Stimulated activated CD4-positive, alpha-beta T cell treated with anti-CD3 and anti-CD28 coated beads, TNF-alpha, amount 100 ng/mL, for 1 hour (primary cell): ENCODE measurements at places on chromosomes 1 and 21.

- no peak for DNase-seq
Measured at GRCh38 chr1:169312084-169312954, 55.3 kb downstream of the NME7 start.

- DNase-seq = no peak
Measured at GRCh38 chr1:33844166-33844565, 19.7 kb upstream of the HMGB4 start.

DNA sequence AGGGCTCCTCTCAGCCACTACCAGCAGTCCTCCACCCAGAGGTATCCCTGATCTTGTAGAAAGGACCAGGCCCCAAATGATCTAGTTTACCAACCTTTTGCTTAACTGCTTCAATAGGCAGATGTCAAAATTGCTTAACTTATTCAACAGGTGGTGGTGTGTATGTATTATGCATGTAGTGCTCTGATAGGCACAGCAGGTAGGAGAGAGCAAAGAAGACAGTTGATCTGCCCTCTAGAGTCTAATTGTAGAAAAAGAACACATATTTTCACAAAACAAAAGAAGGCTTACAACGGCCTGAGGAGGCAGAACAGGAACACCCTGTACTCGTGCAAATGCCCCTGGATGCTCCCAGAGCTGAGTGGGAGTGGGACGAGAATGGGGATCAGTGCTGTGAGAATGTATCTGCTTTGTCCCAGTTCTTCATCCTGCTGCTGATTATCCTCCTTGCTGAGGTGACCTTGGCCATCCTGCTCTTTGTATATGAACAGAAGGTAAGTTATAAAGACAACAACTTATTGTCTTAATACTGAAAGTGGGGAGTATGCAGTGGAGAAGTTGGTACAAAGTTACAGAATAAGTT lies 21.1 kb downstream of the CD53 start:
- no peak for DNase-seq

GRCh38 chr21:43718872-43719747 lies at the start of gene PDXK:
Gene PDXK (plus strand): TSS chr21:43719129. CDS start chr21:43719295, 166 bp downstream.
- DNase-seq = no peak

DNA sequence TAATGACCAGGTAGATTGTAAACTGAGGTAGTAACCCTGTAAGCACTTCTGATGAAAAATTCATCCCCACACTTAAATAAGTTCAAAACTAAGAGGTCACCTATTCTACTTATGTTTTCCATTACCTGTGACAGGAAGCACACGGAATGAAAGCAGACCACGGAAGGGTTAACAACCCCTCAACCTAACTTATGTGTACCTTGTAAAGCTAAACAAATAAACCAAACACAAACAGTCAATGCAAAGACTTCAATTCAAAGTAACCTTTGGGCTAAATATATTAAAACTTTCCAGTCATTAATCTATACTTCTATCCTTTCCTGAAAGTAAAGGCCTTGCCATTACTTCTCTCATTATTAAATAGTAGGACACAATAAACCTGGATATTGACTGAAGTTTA lies 7.0 kb downstream of the PPP1R15B start:
- no peak for DNase-seq

GRCh38 chr1:246724731-246725095 lies 504 bp downstream of the SCCPDH start:
- no peak for DNase-seq
